Osteocyte (in vitro differentiated cells): ENCODE measurements at places on chromosomes 13 and 19. TPM values are rescaled to one million over a fixed set of nuclear protein-coding genes. Genes with fewer than 3 reads are reported as not detected.

GRCh38 chr19:46787331-46788261, 798 bp downstream of the SLC1A5 start:
- peak; percentile 87 for DNase-seq

DNA sequence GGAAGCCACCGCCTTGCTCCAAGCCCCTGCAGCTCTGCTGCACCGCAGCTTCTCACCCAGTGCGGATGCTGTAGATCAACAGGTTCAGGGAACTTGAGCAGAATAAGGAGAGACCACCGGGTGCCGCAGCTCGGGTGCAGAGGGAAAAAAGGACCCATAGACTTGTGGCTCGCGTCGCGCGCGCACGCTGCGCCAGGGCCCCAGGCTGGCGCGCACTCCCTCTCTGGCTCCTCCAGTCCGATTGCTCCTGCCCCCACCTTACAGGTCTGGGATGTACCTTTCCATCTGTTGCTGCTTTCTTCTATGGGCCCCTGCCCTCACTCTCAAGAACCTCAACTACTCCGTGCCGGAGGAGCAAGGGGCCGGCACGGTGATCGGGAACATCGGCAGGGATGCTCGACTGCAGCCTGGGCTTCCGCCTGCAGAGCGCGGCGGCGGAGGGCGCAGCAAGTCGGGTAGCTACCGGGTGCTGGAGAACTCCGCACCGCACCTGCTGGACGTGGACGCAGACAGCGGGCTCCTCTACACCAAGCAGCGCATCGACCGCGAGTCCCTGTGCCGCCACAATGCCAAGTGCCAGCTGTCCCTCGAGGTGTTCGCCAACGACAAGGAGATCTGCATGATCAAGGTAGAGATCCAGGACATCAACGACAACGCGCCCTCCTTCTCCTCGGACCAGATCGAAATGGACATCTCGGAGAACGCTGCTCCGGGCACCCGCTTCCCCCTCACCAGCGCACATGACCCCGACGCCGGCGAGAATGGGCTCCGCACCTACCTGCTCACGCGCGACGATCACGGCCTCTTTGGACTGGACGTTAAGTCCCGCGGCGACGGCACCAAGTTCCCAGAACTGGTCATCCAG, 964 bp downstream of the PCDH17 start:
- DNase-seq: no peak

- no peak for DNase-seq
These were observed 913.8 kb upstream of the SLITRK5 start for GRCh38 chr13:86757236-86757978.

DNA sequence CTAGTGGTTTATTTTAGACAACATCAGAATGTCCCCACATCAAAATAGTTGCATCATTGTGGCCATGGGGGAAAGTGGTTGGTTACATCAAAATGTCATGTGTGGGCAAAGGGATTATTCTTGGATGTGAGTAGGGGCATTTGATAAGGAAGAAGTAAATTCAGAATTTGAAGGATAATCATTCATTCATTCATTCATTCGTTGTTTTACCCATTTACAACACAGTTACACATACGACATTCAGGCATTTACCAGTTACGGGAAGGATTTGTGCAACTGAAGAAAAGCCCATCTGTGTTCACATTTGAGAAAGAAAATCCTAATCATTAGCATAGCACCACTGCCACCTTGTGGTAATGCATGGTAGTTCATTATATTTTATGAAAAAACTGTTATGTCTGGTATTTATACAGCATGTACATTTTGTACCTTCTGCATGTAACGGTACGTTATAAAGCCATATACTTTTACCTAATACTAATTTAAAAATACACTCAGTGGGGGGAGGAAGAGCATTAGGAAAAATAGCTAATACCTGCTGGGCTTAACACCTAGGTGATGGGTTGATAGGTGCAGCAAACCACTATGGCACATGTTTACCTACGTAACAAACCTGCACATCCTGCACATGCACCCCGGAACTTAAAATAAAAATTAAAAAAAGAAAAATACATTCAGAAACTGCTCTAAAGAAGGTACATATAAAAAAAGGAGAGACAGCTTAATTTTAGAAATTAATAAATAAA, 62.1 kb downstream of the DGKH start:
- no peak for DNase-seq

DNA sequence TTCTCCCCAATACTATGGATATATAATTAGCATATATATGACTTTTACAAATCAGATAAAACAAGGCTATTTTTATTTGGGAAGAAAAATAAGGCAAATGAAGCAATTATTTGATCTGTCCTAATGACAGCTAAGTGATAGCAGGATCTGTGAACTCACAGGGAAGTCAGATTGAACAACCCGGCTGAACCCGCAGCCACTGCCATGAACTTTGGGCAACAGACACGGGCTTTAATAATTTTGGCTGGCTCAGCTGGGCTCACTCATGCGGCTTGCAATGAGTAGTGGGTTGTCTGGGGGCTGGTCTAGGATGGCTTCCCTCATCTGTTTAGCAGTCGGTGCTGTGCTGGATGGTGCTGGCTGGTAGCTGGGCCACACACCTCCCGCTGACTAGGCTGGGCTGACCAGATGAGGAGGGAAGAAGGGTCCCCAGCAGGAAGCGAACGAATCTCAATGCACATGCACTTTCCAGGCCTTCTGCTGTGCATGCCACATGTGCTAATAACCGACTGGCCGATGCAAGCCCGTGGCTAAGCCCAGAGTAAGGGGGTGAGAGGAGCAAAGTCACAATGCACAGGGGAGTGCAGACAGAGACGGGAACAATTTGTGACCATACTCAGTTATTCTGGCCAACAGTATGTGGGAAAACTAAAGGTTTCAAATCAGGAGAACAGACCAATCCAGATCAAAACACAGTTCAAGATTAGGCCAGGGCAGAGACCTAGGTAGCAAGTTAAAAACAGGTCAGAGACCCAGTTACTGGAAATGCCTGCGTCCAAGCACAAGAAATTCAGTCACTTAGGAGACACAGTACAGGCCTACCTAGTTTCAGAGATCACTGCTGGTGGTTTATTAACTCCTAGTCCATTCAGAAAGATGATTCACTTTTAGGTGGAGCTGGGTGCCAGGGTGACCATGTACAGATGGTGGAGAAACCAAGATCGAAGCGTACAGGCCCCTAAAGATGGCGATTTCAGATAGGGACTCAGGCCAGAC, 22.3 kb downstream of the CRYL1 start:
- DNase-seq: no peak

DNA sequence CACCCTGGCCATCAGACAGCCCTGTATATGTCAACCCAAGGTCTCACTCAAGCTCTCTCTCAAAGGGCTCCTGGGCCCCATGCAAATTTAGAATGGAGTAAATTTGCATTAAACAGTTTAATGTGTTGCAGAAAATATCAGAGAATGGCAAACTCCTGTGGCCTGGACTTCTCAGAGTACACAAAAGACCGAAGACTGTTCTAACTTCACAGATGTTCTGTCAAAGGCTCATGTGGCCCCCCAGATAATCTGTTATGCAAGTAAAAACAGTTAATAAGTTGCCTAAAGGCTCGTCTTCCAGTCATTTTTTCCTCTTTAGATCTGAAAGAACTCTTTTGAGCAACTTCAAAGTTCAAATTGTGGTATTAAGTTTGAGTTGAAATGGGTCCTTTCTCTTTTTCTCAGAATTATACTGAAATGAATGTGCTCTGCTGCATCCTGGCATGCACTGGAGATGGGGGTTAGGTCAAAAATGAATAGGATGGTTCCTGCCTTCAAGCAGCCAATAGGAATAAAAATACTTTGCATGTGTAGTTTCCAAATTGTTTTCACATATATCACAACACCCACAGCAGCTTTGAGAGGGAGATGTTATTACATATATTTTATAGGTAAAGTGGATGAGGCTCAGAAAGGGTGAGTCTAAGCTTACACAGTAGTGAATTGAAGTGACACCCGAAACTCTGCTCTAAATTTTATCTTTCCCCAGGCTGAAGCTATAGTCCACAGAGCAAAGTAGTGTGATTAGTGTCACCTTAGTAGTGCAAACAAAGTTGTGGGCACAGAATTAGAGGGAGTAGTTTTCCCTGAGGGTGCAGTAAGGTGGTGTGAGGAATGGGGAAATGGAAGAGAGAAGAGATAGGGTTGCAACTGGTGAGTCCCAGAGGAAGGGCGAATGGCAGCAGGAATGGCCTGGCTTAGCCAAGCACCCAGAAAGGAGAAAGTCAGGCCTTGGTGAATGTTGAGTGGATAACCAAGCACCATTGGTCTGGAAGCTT, 205.0 kb upstream of the RFC3 start:
- no peak for DNase-seq

Gene SERP2
- 7.7 and 8.4 TPM in 2 replicates for total RNA-seq

Gene MCEMP1
- total RNA-seq: not detected in 2 replicates
